ENCODE measurements at places on chromosomes 11 and 22. TPM values are rescaled to one million over a fixed set of nuclear protein-coding genes. Genes with fewer than 3 reads are reported as not detected.
A peak's percentile ranks its signal among the peaks of the same experiment; 100 is the strongest.

DNA sequence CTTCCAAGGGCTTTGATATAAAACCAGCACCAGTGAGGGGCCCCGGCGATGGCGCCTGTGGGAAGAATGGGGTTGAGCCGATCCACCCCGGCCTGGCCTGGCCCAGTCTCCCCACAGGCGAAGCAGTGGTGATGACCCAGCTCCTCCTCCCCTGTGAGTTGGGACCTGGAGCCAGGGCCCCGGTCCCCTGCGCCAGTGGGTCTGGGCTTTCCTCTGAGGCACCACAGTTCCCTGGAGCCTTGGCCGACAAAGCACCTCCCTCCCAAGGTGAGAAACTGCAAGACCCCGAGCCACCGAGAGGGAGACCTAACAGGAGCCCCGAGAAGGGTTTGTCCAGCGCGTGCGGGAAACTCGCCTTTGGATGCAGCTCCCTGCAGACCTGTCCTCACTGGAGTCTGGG lies 942.9 kb downstream of the BRD1 start:
- H3K36me3 ChIP-seq: no peaks in the 10 kb centered on the region
- H3K27ac ChIP-seq: no peak overlapping the region
- H3K27me3 ChIP-seq: peaks cover 5% of the 10 kb centered on the region
- H3K4me1 ChIP-seq: no peaks in the 10 kb centered on the region
- no peak for DNase-seq

- H3K27ac ChIP-seq: no peak overlapping the region
- H3K4me3 ChIP-seq: no peak overlapping the region
- H3K27me3 ChIP-seq: peaks cover 10% of the 10 kb centered on the region
- H3K36me3 ChIP-seq: no peaks in the 10 kb centered on the region
Observed at GRCh38 chr11:120279502-120279901, 39.6 kb downstream of the POU2F3 start.

DNA sequence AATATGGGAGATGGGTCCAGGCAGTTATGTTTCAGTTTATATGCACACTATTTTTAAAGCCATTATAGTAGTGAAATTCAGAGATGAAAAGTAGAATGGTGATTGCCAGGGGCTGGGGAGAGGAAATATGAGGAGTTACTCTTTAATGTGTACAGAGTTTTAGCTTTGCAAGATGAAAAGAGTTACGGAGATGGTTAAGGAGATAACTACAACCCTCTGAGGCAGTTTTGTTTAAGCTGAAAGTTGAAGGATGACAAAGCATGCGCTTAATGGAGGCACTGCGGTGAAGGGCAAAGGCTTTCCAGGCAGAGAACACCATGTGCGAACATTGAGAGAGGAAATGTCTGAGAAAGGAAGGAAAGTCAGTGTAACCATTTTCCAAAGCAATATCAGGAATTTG lies 18.2 kb upstream of the BMAL1 start:
- DNase-seq: no peak
- peaks cover 13% of the 10 kb centered on the region for H3K4me1 ChIP-seq
- H3K36me3 ChIP-seq: no peaks in the 10 kb centered on the region
- peak overlapping the region; percentile 20 for H3K27ac ChIP-seq
- peaks cover 21% of the 10 kb centered on the region for H3K27me3 ChIP-seq
- H3K4me3 ChIP-seq: peak overlapping the region; percentile 20

GRCh38 chr11:121291896-121292494 lies 576 bp upstream of the SC5D start:
- peaks cover 44% of the 10 kb centered on the region for H3K4me1 ChIP-seq
- peaks cover 15% of the 10 kb centered on the region for H3K36me3 ChIP-seq
- H3K4me3 ChIP-seq: peak overlapping the region; percentile 98
- H3K27me3 ChIP-seq: no peaks in the 10 kb centered on the region
- DNase-seq: no peak

DNA sequence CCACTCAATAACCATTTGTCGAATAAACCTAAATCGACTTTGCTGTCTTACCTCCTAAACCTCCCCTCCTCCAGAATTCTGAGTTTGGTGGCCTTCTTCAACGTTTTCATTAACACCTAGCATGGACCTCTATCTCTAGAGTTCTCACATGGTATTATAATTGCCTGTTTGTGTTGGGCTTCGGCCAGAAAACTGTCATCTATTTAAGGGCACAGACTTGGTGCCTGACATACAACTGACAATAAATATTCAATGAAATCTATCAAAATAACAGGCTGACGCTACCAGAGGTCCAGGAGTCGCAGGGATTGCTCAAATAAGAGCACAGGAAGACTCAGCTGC lies 687 bp downstream of the ALKBH8 start:
- peaks cover 33% of the 10 kb centered on the region for H3K4me1 ChIP-seq
- H3K27me3 ChIP-seq: no peaks in the 10 kb centered on the region
- no peaks in the 10 kb centered on the region for H3K36me3 ChIP-seq
- H3K4me3 ChIP-seq: peak overlapping the region; percentile 99
- H3K27ac ChIP-seq: peak overlapping the region; percentile 93

GRCh38 chr22:44680481-44680894 lies 21.5 kb upstream of the PRR5 start:
- H3K36me3 ChIP-seq: no peaks in the 10 kb centered on the region
- H3K4me3 ChIP-seq: no peak overlapping the region
- peaks cover 25% of the 10 kb centered on the region for H3K4me1 ChIP-seq
- no peak overlapping the region for H3K27ac ChIP-seq
- no peak for DNase-seq
- H3K27me3 ChIP-seq: no peaks in the 10 kb centered on the region

GRCh38 chr11:67564230-67564629 lies 19.4 kb upstream of the GSTP1 start:
- no peak overlapping the region for H3K27ac ChIP-seq
- DNase-seq: no peak
- no peaks in the 10 kb centered on the region for H3K36me3 ChIP-seq
- H3K4me1 ChIP-seq: peaks cover 10% of the 10 kb centered on the region
- H3K4me3 ChIP-seq: no peak overlapping the region
- H3K27me3 ChIP-seq: peaks cover 3% of the 10 kb centered on the region

DNA sequence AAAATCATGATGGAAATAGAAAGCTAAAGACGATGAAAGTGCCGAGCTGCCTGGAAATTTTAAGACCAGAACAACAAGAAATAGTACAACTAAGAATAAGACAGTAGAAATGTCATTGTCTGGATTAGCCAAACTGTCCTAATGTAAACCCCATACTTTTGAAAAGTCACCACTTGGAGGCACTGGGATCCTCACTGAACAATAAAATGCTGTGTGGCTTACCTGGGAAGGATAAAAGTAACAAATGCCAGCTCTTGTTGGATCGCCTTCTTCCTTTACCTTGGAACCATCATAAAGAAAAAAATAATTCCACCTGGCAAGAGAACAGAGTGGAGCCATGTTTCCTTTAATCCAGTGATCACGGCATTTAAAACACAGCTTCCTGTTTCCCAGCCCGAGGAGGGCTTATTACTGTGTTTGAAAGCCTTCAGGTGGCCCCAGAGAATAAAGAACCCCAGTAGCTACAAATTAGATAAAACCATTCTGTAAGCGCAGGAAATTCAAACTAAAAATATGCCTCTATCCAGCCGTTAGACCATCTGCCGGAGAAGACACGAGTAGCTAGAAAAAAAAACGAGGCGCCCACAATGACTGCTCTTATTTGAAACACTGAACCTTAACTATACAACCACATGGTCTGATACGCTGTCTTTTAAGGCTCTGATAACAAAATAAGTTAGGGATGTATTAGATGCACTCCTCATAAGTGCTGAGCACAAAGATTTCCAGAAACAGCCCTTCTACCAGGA lies 4.4 kb downstream of the HPS4 start:
- H3K4me3 ChIP-seq: peak overlapping the region; percentile 65
- peaks cover 15% of the 10 kb centered on the region for H3K36me3 ChIP-seq
- H3K27ac ChIP-seq: peak overlapping the region; percentile 58
- peaks cover 41% of the 10 kb centered on the region for H3K4me1 ChIP-seq

DNA sequence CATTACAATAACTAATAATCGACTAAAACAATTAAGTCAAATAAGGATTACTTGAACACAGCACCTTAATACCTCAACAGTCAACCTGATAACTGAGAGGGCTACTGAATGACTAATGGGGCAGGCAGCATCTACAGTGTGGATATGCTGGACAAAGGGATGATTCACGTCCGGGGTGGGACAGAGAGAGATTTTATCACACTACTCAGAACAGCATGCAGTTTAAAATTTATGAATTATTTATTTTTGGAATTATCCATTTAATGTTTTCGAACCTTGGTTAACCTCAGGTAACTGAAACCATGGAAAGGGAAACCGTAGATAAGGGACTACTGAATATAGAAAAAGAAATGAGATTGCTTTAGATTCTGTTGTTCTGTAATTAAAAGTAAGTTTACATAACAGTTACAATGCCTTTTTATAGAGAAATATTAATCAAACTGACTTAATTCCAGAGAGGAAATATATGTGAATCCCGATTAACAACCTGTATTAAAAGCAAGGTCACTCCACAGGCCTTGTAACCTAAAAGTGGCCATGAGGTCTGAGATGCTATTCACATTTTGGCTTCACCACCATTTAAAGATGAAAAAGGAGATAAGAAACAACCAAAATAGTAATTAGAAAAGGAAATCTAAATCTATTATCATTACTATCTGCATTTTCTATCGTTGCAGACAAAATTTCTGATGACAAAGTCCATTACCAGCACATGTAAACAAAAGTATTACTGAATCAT lies 119.0 kb upstream of the TP53AIP1 start:
- H3K27me3 ChIP-seq: no peaks in the 10 kb centered on the region
- no peak overlapping the region for H3K4me3 ChIP-seq
- peaks cover 31% of the 10 kb centered on the region for H3K36me3 ChIP-seq
- H3K4me1 ChIP-seq: no peaks in the 10 kb centered on the region
- no peak for DNase-seq

GRCh38 chr22:17217179-17217578 lies 2.1 kb downstream of the ADA2 start:
- H3K27me3 ChIP-seq: no peaks in the 10 kb centered on the region
- no peak overlapping the region for H3K4me3 ChIP-seq
- H3K4me1 ChIP-seq: no peaks in the 10 kb centered on the region
- H3K27ac ChIP-seq: no peak overlapping the region

DNA sequence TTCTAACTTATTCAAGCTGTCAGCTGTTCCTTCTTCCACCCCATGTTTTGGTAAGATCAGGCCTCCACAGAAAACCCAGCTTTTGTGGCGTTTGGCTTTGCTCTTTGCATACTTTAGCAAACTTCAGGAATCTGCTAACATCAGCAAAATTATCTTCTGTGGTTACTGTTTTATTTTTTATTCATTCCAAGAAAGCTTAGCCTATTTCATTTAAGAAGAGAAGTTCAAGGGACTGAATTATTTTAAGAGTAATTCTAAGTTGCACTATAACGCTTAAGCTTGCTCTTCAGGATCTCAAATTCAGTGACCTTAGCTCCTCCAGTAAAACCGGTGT lies 1.1 kb downstream of the JHY start:
- peaks cover 37% of the 10 kb centered on the region for H3K27me3 ChIP-seq
- H3K27ac ChIP-seq: peak overlapping the region; percentile 94
- peak overlapping the region; percentile 93 for H3K4me3 ChIP-seq
- DNase-seq: no peak
- H3K4me1 ChIP-seq: peaks cover 7% of the 10 kb centered on the region

DNA sequence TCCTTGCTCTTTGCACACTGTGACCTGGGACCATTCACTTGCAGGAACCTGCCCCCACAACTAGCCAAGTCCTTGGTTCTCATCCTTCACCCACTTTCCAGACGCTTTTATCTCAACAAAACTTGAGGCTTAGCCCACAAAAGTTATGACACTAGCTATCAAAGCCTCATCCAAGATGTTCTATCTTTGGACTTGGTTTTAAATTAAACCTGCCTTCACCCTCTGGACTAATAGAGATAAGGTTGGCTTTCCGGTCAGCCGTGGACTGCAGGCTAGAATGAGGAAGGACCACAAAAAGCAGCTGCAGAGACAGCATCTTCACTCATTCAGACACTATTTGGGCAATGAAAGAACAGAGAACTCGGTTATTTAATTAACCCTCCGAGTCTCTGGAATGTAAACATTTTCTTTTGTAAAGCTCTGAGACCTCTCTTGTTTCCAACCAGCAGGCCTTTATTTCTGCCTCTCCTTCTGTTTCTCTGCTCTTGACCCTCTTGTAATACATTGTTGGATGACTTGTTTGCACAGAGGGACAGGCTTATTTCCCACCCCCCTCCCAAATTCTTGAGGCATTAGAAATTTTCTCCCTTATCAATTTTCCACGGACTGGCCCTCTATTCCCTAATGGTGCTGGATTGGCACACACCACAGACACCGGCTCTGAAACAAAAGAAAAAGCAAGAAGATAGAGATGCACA lies 41.4 kb downstream of the ARL14EP start:
- H3K4me1 ChIP-seq: peaks cover 22% of the 10 kb centered on the region
- H3K36me3 ChIP-seq: peaks cover 3% of the 10 kb centered on the region
- H3K4me3 ChIP-seq: no peak overlapping the region
- peak overlapping the region; percentile 23 for H3K27ac ChIP-seq
- no peaks in the 10 kb centered on the region for H3K27me3 ChIP-seq

- H3K27me3 ChIP-seq: peaks cover 28% of the 10 kb centered on the region
- no peak for DNase-seq
- H3K36me3 ChIP-seq: no peaks in the 10 kb centered on the region
- no peak overlapping the region for H3K27ac ChIP-seq
Observed at GRCh38 chr11:131108760-131109159, 192.5 kb upstream of the SNX19 start.

DNA sequence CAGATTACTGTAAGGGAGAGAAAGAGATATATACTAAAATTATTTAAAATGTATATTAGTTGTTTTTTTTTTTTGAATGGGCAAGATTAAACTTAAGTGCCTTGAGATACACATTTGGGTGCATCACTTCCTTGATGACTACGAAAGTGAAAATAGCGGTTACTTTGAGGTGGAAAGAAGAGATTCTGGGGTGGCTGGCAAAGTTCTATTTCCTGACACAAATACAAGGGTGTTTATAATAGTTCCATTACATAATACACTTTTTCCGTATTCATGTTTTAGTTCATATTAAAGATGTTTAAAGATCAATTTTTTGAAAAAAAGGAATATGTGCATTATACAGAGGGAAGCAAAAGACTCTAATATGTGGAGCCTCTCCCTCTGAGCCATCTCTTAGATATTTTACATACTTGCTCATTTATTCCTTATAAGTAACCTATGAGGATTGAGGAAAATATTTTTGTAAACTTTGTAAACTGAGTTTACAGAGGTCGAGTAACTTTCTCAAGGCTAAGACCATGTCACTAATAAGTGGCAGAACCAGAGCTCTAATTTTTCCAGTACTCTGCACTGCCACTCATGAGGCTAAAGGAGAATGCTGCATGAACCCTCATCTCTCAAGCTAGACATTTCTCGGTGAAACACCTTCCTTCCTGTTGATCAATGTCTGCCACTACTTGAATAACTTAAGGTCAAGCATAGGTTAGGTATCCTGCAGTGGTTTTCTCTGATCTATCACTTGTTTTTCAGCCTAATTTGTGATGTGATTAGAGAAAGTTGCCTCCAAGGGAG lies 58.6 kb downstream of the DDIAS start:
- H3K4me3 ChIP-seq: no peak overlapping the region
- no peak for DNase-seq
- H3K36me3 ChIP-seq: no peaks in the 10 kb centered on the region
- H3K27ac ChIP-seq: no peak overlapping the region
- H3K27me3 ChIP-seq: no peaks in the 10 kb centered on the region

GRCh38 chr22:47090591-47091245 lies 328.3 kb downstream of the TBC1D22A start:
- peaks cover 4% of the 10 kb centered on the region for H3K36me3 ChIP-seq
- H3K27ac ChIP-seq: peak overlapping the region; percentile 81
- peak overlapping the region; percentile 85 for H3K4me3 ChIP-seq
- DNase-seq: no peak
- no peaks in the 10 kb centered on the region for H3K27me3 ChIP-seq
- peaks cover 37% of the 10 kb centered on the region for H3K4me1 ChIP-seq

BAD gene
- 39.3 TPM for total RNA-seq

TECTA gene
- total RNA-seq: 0.86 TPM

MPST gene
- total RNA-seq: 71.3 TPM

MFRP gene
- total RNA-seq: not detected

HTR3A gene
- total RNA-seq: 0.27 TPM

MS4A15 gene
- not detected for total RNA-seq
